Activated naive CD8-positive, alpha-beta T cell treated with anti-CD3 and anti-CD28 coated beads, Interleukin-2, amount 10 ng/mL, durations not matched to agents 7 days and 5 days (primary cell): ENCODE measurements at places on chromosomes 2 and 18.

DNA sequence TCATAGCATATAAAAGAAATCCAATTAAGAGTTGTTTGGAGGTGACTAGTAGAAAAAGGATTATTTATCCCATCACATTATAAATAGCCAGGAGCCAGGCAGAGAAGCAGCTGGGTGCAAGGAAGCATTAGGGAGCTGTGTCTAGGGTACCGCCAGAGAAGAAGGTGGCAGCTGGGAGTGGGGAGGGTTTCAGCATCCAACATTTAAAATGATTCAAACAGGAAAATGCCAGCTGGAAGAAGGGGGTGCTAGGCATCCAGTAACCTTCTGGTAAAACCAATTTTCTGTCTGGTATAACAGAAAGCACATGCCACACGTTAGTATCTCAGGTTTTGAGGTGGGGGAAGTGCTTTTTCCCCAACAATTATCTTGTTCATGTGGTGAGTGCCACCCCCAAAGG, 452.4 kb downstream of the ZEB2 start:
- peaks cover 2% of the 10 kb centered on the region for H3K36me3 ChIP-seq
- H3K4me1 ChIP-seq = no peaks in the 10 kb centered on the region
- DNase-seq = no peak
- no peaks in the 10 kb centered on the region for H3K27me3 ChIP-seq
- H3K27ac ChIP-seq = no peak overlapping the region

DNA sequence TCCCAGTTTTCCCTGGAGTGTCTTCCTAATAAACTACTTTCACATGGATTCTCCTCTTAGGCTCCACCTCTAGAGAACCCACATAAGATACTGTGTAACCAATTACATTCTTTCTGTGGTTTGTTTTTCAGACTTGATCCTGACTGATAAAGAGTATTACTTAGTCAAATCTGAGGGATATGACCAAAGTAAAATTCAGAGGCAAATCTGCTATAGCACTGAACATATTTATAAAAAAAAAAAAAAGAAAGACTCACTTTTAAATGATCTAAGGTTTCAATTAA, 13.9 kb downstream of the CKAP2L start:
- H3K36me3 ChIP-seq = peaks cover 54% of the 10 kb centered on the region
- no peaks in the 10 kb centered on the region for H3K27me3 ChIP-seq
- H3K27ac ChIP-seq = peak overlapping the region; percentile 11
- no peak for DNase-seq

DNA sequence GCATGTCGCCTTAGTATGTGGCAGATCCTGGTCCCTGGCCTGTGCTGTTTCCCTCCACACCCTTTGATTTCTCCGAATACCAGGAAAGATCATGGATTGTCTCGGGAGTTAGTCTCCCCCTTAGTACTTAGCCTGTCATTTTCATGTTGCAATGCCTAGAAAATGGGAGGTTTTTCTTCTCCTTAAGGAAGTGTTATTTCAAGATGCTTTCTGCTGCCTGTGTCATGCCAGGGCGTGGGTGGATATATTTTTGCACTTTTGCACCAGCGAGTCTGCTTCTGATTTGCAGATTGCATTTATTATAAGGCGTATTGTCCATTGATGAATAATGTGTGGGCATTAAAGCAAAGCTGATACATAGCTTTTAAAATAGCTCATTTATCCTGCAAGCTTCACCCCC, 223.5 kb downstream of the NEDD4L start:
- H3K27ac ChIP-seq = no peak overlapping the region
- H3K4me3 ChIP-seq = no peak overlapping the region
- H3K27me3 ChIP-seq = peaks cover 2% of the 10 kb centered on the region

DNA sequence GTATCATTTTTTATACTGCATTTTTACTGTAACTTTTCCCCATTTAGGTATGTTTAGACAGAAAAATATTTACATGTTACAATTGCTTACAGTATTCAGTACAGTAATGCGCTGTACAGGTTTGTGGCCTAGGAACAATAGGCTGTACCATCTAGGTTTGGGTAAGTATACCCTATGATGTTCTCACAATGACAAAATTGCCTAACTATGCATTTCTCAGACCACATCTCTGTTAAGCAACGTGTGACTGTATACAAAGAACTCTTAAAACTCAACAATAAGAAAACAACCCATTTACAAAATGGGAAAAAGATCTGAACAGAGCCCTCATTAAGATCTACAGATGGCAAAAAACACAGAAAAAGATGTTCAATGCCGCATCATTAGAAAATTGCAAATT, 29.4 kb downstream of the FAM210A start:
- no peak for DNase-seq
- no peak overlapping the region for H3K4me3 ChIP-seq
- H3K27me3 ChIP-seq = no peaks in the 10 kb centered on the region
- H3K36me3 ChIP-seq = peaks cover 60% of the 10 kb centered on the region

- H3K4me1 ChIP-seq = peaks cover 7% of the 10 kb centered on the region
- H3K4me3 ChIP-seq = no peak overlapping the region
- DNase-seq = no peak
- no peak overlapping the region for H3K27ac ChIP-seq
Observed at GRCh38 chr18:54229421-54230059, 5.1 kb upstream of the MBD2 start.

DNA sequence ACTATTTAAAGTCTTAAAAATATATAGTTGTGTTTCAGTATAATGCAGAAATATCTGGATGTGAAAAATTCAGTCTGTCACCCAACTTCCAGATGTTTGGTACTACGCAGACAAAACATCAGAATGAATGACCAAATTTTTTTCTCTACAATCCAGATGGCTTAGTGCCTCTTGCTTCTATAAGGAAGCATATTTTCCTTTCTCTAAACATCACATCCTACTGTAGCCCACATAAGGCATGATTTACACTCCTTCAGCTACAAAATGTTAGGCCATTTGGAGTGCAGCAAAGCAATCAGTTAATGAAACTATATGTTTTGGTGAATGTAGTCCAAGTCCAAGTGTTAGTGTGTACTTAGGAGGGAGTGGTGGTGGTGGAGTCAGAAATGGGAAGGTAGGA, 162.9 kb upstream of the SIX2 start:
- H3K4me3 ChIP-seq = no peak overlapping the region
- H3K27me3 ChIP-seq = peaks cover 62% of the 10 kb centered on the region
- H3K36me3 ChIP-seq = no peaks in the 10 kb centered on the region
- DNase-seq = no peak

DNA sequence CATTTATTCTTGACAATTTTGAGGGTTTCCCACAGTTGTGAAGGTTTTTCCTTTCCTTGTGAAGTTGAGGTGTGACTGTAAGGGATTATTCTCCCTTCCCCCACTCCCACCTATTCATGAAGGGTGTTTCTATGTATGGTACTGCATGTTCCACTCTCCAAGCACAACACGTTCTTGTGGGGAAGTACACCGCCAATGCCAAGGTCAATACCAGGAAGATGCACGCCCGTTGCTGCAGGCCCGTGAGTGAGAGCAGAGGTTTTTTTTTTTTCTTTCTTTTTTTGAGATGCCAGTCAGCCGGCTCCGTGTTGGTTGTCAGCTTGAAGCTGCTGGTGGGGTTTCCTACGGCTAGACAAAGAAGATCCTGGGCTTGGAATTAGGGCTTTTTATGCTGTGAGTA, 38.6 kb upstream of the EPHA4 start:
- no peak overlapping the region for H3K27ac ChIP-seq
- no peak overlapping the region for H3K4me3 ChIP-seq
- no peaks in the 10 kb centered on the region for H3K36me3 ChIP-seq

- DNase-seq = no peak
- H3K36me3 ChIP-seq = no peaks in the 10 kb centered on the region
- no peaks in the 10 kb centered on the region for H3K27me3 ChIP-seq
- H3K27ac ChIP-seq = no peak overlapping the region
- no peaks in the 10 kb centered on the region for H3K4me1 ChIP-seq
Observed at GRCh38 chr2:229340086-229340760, 69.1 kb upstream of the PID1 start.

- H3K27ac ChIP-seq = no peak overlapping the region
- H3K4me1 ChIP-seq = peaks cover 7% of the 10 kb centered on the region
- H3K4me3 ChIP-seq = no peak overlapping the region
- no peaks in the 10 kb centered on the region for H3K27me3 ChIP-seq
Observed at GRCh38 chr2:27829791-27830190, 58.3 kb downstream of the MRPL33 start.

DNA sequence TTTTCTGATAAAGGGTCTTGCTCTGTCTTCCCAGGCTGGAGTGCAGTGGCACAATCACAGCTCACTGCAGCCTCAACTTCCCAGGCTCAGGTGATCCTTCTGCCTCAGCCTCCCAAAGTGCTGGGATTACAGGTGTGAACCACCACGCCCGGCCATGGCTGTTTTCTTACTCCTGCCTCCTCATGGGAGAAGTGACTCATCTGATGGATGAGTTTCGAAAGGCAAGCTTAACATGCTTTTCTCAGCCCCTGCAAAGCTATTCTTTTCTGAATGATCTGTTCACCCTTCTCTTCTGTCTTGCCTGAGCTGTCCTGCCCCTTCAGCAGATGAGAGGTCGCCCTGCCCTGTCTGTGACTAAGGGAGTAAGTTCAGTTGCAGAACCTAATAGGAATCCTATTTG, 929 bp upstream of the CREG2 start:
- peaks cover 7% of the 10 kb centered on the region for H3K4me1 ChIP-seq
- H3K27me3 ChIP-seq = peaks cover 67% of the 10 kb centered on the region
- H3K36me3 ChIP-seq = no peaks in the 10 kb centered on the region

GRCh38 chr2:25125189-25125588, 43.2 kb downstream of the POMC start:
- DNase-seq = no peak
- H3K27ac ChIP-seq = no peak overlapping the region
- no peak overlapping the region for H3K4me3 ChIP-seq

GRCh38 chr18:22378672-22379282, 38.9 kb downstream of the CTAGE1 start:
- H3K27me3 ChIP-seq = peaks cover 9% of the 10 kb centered on the region
- no peak overlapping the region for H3K27ac ChIP-seq
- H3K36me3 ChIP-seq = no peaks in the 10 kb centered on the region
- DNase-seq = no peak
- no peaks in the 10 kb centered on the region for H3K4me1 ChIP-seq

DNA sequence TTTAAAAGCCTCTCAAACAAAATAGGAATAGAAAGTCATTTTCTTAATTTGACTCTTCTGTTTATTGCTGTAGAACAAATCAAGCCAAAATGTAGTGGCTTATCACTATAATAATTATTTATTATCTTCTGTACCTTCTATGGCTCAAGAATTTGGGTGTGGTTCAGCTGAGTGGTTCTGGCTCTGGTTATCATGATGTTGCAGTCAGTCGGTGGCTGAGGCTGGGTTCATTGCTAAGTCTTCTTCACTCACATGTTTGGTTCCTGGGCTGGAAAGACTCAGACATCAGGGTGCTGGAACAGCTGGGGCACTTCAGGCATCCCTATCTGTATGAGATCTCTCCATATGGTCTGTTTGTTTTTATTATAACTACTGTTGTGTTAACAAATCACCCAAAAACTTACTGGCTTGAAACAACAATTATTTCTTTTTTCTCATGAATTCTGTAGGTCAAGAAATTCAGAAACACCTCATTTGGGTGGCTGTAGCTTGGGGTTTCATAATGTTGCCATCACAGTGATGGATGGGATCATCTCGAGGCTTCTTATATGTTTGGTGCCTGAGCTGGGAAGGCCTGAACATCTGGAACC, 242.6 kb upstream of the FBXO11 start:
- no peak overlapping the region for H3K4me3 ChIP-seq
- peaks cover 18% of the 10 kb centered on the region for H3K4me1 ChIP-seq
- no peaks in the 10 kb centered on the region for H3K27me3 ChIP-seq
